ENCODE measurements at places on chromosomes 11 and 22. TPM values are rescaled to one million over a fixed set of nuclear protein-coding genes. Genes with fewer than 3 reads are reported as not detected.

The TESMIN gene
- polyA plus RNA-seq, result 2.4 TPM

The RIN1 gene
- polyA plus RNA-seq, result not detected

The PARVA gene
- polyA plus RNA-seq, result 14.0 TPM

The APOBEC3F gene
- not detected for polyA plus RNA-seq

The KCNJ5 gene
- not detected for polyA plus RNA-seq

The KIRREL3 gene
- 3.4 TPM for polyA plus RNA-seq

The EXPH5 gene
- 6.3 TPM for polyA plus RNA-seq

The C11orf98 gene
- polyA plus RNA-seq, result 82.2 TPM

The CSNK2A3 gene
- polyA plus RNA-seq, result 4.1 TPM

The GRAP2 gene
- not detected for polyA plus RNA-seq

The OR2AG2 gene
- polyA plus RNA-seq, result 0.07 TPM

The TBX1 gene
- not detected for polyA plus RNA-seq

The WNT7B gene
- 0.45 TPM for polyA plus RNA-seq

The JHY gene
- polyA plus RNA-seq, result 3.8 TPM

The SLC22A8 gene
- not detected for polyA plus RNA-seq

The ZBTB16 gene
- not detected for polyA plus RNA-seq

The KCNQ1 gene
- not detected for polyA plus RNA-seq

The PTGDR2 gene
- polyA plus RNA-seq, result 0.08 TPM

The CTSW gene
- polyA plus RNA-seq, result not detected

The ALG9 gene
- 30.2 TPM for polyA plus RNA-seq

The CHRM1 gene
- not detected for polyA plus RNA-seq

The ACO2 gene
- 29.0 TPM for polyA plus RNA-seq

The SERPING1 gene
- polyA plus RNA-seq, result 24.1 TPM

The CAPN5 gene
- 0.85 TPM for polyA plus RNA-seq

The P2RY6 gene
- polyA plus RNA-seq, result not detected

The TNNT3 gene
- not detected for polyA plus RNA-seq

The MISFA gene
- polyA plus RNA-seq, result 2.6 TPM

The SLC5A1 gene
- polyA plus RNA-seq, result not detected

The UPK3A gene
- not detected for polyA plus RNA-seq

The RFPL2 gene
- polyA plus RNA-seq, result 6.4 TPM

The MEN1 gene
- 7.0 TPM for polyA plus RNA-seq
